ENCODE measurements at places on chromosomes 7 and 10.
A peak's percentile ranks its signal among the peaks of the same experiment; 100 is the strongest.

- no peak for DNase-seq
These were observed 9.6 kb downstream of the ELN start for GRCh38 chr7:74037609-74038008.

DNA sequence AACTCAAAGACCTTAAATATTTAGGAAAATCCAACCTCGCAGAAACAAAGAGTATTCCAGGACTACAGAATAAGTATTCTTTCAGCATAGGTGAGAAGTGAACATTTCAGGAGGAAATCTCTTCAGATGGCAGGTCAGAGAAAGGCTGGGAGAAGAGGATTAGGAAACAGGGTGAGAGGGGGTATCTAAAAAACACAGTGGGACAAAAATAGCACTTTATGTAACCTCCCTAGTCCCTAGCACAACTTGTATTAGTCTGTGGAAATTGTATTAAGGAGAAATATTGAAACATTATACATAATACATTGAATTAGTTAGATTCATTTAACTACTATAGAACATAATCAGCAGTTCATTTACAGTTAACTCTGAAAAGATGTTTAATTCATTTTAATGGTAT, 192.3 kb downstream of the CACNB2 start:
- no peak for DNase-seq

DNA sequence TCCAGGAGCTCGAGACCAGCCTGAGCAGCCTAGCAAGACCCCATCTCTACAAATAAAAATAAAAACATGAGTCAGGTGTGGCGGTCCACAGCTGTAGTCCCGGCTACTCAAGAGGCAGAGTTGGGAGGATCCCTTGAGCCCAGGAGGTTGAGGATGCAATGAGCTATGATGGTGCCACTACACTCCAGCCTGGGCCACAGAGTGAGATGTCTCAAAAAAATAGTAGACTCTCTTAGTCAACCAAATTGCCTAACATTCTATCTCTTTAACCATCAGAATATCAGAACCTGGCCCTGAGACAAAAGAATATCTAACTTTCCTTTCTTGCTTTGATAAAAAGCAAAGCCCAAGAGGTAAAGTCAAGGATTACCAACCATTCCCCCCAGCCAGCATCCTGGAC, 35.0 kb upstream of the CUX1 start:
- no peak for DNase-seq

DNA sequence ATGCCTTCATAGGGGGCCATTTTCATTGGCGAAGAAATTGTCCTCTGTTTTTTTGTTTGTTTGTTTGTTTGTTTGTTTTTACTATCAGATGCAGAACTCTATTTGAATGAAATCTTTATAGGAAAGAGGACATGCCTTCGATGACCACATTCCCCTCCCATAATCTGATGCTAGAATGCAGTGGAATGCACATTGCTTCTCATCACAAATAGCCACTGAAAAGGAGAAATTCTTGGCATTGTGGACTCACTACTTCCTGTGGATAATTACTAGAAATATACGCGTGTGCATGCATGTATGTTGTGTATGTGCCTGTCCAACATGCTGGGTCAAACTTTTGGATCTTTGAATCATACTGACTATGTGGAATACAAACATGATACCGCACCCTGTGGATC, 70.5 kb upstream of the SFMBT2 start:
- DNase-seq = no peak

GRCh38 chr7:139737221-139738100, 40.3 kb downstream of the HIPK2 start:
- DNase-seq = no peak

DNA sequence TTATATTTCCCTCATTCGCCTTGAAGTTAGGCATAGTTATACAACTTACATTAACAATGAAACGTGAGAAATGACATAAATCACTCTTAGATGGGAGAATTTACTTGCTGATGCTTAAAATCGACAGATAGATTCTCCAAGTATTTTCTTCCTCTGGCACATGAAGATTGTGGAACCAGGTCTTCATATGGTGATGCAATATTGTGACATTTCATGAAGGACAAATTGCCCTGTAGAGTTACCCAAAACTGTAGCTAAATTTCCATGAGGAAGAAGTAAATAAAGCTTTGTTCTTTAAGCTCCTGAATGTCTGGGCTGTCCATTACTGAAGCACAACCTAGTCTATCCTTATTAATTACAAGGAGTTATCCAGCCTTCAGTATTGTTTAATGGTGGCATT, 353.1 kb downstream of the THSD7A start:
- DNase-seq = no peak

GRCh38 chr7:76302347-76303201, at the start of gene HSPB1:
TSS of gene HSPB1 (plus strand) at chr7:76302673. CDS start at chr7:76302713, 40 bp downstream.
- peak; percentile 46 for DNase-seq

DNA sequence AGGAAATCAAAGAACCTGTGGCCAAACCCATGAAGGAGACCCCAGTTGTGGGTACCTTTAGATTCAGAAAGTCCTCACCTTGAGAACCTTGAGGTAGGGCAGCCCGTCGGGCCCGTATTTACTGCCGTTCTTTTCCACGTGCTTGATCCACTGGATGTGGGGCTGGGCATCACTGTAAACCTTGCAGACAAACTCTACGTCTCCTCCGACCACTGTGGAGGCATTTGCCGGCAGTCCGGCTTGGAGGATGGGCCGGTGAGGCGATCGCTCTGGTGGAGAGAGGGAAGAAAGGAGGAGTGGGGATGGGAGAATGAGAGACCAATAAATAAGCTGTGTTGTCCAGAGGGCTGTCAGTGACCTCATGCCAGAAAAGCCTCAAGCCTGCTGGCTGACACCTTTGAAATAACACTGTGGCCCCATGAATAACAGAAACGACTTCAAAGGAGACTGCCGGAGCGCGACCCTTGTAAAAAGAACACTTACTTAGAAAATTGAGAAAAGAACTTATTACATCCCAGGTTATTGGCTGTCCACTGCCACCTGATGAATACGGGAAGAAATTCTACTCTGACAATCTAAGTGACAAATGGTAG, 78.2 kb downstream of the FGFR2 start:
- no peak for DNase-seq

- no peak for DNase-seq
These were observed 115.8 kb downstream of the SEMA3D start for GRCh38 chr7:85070967-85071628.

DNA sequence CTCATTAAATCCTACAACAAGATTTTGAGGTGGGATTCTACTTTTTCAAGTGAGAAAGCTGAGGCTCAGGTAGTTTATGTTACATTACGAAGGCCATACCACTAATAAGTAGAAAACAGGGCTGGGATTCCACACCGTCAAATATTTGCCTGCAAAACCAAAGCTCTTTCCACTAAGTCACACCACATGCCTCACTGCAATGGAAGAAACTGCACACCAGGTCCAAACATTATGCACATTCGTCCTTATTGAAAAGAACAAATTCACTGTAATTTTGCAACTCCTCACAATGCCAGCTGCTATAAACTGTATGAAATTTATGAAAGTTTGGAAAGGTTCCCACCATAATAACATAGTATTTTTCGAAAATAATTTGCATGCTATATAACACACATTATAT, 66.5 kb downstream of the DGKB start:
- DNase-seq = no peak

DNA sequence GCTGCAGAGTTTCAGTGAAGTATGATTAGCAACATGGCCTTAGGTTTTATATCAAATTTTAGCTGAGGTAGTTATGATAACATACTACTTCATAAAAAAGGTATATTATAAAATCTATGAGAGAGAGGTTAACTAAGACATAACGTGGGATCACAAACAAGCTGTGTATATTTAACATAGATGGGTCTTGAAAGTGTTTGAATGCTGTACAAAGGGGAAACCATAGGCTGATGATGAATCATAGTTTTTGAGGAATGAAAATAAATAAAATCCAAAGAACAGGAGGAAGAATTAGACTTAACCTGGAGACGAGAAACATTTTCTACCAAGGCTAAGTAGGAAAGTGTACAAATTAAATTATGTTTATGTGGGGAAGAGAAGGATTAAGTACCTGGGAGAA, 119.0 kb downstream of the GNAI1 start:
- no peak for DNase-seq

GRCh38 chr10:99619851-99620710, at the start of gene SLC25A28:
TSS of gene SLC25A28 (minus strand) at chr10:99620439. CDS start at chr10:99620335, 104 bp downstream.
- peak; percentile 89 for DNase-seq

GRCh38 chr10:32413513-32413912, 32.4 kb upstream of the CCDC7 start:
- peak; percentile 6 for DNase-seq

- no peak for DNase-seq
These were observed 220.0 kb upstream of the KCND2 start for GRCh38 chr7:120052884-120053382.

DNA sequence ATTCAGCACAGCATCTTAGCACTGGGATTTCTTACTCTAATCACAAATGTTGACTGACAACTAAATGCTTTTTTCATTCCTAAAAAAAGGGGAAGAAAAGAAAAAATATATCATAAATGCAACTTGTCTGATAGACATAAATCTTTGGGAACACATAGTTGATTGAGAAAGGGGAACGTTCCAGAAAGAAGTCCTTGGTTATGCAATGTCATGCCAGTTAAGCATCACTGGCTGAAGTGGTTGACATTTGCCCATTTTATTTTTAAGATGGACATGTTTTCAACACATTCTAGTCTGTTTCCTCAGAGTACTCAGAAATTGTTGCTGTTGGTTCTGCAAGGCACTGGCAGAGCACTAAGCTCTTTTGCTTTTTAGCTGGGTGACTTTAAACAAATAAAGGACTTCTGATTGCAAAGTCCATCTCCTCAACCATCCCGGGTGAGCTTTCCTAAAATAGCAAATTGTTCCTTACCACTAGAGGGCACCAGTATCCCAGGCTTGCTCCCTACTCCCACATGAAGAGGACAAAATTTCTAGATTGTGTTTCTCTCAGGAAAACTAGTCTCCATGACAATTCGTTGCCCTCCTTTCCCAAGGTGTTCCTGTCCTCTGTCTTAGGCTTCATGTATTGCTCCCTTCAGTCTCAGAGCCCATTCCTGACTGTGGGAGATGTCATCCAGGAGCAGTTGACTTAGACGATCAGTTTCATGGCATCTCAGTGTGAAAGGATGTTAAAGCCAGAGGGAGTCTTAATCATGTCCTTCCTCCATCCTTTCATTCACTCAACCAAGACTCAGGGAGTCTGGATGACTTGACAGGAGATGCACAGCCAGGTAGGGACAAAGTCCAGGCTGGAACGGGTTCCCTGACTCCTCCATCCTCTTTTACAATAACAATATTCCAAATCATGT, 23.9 kb downstream of the OPALIN start:
- no peak for DNase-seq

GRCh38 chr10:121539786-121540185, 58.5 kb downstream of the FGFR2 start:
- no peak for DNase-seq

DNA sequence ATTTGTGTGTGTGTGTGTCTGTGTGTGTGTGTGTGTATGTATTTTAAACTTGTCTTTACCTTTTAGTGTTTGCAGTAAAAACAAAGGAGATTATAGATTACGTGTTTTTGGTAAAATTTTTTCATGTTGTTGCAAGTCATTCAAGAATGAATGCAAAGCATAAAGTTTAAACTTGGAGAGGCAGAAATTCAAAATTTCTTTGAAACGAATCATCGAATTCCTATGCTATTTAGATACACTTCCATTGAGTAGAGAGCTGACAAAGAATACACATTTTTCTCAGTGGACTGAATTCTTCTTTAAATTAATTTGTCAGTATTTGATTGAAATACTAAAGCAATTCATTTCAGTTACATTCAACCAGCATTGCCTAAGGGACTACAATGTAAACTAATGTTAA, 66.0 kb upstream of the HDAC9 start:
- no peak for DNase-seq

GRCh38 chr10:110840225-110840922, 31.4 kb upstream of the PDCD4 start:
- no peak for DNase-seq

DNA sequence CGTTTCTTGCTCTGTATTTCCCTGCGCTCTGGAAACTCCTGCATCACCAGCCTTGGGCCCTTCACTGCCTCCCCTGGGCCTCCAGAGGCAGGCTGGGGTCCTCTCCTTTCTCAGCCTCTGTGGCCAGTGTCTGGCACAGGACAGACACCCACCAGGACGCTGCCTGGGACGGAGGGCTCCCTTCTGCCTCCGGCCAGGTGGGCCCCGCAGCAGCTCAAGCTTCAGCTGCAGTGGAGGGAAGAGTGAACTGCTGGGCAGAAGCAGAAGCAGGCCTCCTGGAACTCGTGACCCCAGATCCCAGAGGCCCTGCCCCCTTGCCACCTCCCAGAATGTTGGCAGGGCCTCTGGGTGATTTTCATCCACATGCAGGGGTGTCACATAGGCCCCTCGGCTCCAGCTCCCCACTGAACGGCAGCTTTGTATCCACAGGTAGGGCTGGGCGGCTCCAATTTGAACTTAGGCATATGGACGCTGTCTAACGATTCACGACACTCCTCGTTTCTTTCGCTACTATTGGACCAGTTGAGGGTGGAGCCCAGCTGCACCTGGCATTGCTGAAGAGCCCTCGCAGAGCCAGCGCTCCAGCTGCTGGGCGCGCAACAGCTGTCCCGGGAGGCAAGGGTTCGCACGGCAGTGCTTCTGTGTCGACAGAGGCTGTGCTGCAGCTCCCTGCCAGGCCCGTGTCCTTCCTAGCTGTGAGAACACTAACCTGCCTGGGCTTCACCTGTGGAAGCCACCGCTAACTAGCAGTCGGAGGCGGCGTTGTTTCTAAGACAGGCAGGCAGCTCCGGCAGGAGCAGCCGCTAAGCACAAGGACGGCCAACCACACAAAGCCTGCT, 18.4 kb upstream of the GPR146 start:
- no peak for DNase-seq

DNA sequence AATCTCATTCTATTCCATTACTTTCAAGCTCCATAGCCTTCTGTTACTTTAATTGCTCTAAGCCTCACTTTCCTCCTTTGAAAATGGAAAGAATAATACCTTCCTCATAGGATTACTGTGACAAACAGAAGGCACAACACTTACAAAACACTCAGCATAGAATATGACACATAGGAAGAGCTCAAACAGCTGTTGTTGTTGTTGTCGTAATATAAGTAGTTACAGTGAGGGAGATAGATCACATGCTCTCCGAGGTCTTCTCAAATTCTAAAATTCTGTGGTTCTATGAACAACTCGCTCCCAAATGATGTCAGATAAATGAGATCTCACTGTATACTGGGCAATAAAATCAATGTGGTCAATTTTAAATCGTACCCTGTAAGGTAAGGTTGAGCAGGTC, 1049.3 kb upstream of the C7orf33 start:
- DNase-seq = no peak

DNA sequence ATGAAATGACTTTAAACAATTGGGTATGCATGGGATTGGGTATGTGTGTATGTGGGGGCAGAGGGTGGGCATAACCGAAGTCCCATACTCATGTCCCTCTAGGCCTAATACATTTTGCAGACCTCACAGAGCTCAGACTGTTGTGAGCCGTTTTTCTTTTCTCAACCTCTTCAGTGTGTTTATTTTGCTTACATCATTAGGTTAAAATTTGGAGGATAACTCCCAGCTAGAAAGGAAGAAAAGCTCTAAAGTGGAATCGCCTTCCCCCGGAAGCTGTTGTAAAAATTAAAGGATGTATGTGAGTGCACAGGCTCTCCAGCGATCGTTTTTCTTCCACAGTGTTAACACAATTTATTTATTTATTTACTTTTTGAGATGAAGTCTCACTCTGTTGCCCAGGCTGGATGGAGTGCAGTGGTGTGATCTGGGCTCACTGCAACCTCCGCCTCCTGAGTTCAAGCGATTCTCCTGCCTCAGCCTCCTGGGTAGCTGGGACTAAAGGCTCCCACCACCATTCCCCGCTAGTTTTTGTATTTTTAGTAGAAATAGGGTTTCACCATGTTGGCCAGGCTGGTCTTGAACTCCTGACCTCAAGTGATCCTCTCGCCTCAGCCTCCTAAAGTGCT, 1.5 kb upstream of the H2AZ2 start:
- DNase-seq = no peak

- DNase-seq = no peak
These were observed 15.5 kb upstream of the MICALL2 start for GRCh38 chr7:1474736-1475135.
